Left cardiac atrium (tissue), 4 donors: ENCODE measurements at places on chromosomes 5 and 9. TPM values are rescaled to one million over a fixed set of nuclear protein-coding genes. Genes with fewer than 3 reads are reported as not detected.

DNA sequence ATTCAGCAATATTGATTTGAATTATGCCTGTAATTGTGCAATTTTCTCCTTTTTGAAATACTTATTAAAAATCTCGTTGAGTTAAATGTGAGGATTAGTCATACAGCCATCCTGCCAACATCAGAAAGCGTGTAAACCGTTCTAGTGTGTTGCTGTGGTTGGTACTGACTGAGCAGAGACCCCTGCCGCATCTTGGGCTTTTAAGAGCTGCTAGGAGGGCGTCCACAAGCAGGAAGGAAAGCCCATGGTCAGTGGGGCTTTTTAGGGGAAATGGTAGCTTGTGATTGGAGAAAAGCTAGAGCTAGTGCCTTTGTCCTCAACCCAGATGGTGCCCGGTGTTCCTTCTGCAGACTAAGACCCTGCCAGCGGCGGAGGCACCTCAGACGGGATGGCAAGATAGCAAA, 1.3 kb downstream of the SDHA start:
- DNase-seq: no peak

Gene MARVELD2
- 2.2 TPM for total RNA-seq

DNA sequence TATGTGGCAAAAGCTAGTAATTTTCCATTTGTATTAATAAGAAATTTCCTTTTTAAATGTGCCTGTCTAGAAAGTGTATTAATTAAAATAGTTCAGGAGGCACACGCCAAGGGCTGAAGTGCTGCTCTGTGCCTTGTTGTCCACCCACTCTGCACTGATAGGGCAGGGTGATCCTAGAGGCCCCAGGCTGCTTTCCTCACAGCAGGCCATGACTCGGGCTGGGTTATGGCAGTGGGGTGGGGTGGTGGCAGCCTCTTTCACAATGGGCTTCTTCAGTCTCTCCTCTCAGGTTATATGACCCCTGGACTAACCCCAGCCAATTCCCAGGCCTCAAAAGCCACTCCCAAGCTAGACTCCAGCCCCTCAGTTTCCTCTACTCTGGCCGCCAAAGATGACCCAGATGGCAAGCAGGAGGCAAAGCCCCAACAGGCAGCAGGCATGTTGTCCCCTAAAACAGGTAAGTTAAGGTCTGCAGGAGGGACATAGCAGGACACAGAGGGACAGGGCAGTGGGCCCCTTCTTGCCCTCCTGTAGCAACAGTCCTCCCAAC, 19.5 kb downstream of the CD74 start:
- no peak for DNase-seq

DNA sequence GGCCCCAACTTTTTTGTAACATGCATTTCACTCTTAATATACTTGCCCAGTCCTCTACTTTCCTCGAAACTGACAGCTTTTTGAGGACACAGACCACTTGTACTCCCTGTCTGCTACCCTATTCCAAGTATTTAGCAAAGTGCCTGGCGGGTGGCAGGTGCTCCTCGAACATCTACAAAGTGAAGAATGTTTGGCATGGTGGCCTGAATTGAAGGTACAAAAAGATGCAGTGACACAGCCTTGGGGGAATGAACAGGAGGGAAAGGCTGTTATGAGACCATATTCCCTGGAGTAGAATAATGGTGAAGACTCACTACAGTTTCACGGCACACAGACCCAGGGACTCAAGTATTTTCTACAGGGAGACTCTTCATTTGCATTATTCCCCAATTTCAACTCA, 590.9 kb downstream of the PRELID2 start:
- no peak for DNase-seq

GRCh38 chr9:130157079-130157478, 15.1 kb upstream of the NCS1 start:
- DNase-seq: no peak

GRCh38 chr5:128498844-128499455, 39.1 kb downstream of the FBN2 start:
- no peak for DNase-seq

GRCh38 chr5:173618927-173619519, 2.6 kb upstream of the BOD1 start:
- no peak for DNase-seq

- DNase-seq: no peak
These were observed 46.9 kb upstream of the FREM1 start for GRCh38 chr9:14957109-14957508.

Gene ANKRD31
- total RNA-seq: 0.08 TPM

- no peak for DNase-seq
These were observed 8.0 kb downstream of the PLIN2 start for GRCh38 chr9:19119246-19119645.

- DNase-seq: no peak
These were observed 45.7 kb downstream of the MUSK start for GRCh38 chr9:110714314-110714713.

DNA sequence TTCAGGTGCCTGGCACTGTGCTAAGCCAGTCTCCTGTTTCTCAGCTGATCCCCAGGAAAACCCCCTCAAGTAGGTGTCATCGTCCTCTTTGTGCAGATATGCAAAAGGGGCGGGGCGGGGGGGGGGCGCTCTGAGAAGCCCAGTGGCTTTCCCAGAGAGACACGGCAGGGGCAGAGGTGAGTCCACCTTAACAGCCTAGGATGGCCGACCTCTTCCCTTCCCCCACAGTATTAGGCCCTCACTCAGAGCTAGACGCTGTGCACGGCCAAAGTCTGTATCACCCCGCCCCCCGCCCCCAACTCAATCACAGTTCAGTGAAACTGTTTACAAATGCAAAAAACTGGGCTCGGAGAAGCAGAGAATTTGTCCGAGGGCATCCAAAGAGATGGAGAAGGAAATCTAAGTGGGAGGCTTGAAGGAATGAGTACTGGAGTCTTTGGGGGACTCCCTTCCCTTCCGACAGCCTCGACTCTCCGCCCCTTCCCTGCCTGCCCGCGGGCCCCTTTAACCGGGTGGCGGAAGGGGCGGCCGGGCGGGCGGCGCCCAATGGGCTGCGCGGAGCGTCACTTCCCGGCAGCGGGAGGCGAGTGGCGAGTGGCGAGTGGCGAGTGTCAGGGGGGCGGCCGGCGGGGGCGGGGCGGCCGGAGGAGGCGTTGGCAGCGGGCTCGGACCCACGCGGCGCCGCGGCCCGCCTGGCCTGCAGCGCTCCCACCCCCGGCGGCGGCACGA, at the start of gene ERGIC1:
TSS of gene ERGIC1 (plus strand) at position 566 of the 729 bp plus-strand sequence. CDS start at position 729, 163 bp downstream.
- peak; percentile 91 for DNase-seq

GRCh38 chr5:38739011-38739704, 106.7 kb upstream of the OSMR start:
- DNase-seq: no peak

Gene RNF145
- total RNA-seq: 28.3 TPM

DNA sequence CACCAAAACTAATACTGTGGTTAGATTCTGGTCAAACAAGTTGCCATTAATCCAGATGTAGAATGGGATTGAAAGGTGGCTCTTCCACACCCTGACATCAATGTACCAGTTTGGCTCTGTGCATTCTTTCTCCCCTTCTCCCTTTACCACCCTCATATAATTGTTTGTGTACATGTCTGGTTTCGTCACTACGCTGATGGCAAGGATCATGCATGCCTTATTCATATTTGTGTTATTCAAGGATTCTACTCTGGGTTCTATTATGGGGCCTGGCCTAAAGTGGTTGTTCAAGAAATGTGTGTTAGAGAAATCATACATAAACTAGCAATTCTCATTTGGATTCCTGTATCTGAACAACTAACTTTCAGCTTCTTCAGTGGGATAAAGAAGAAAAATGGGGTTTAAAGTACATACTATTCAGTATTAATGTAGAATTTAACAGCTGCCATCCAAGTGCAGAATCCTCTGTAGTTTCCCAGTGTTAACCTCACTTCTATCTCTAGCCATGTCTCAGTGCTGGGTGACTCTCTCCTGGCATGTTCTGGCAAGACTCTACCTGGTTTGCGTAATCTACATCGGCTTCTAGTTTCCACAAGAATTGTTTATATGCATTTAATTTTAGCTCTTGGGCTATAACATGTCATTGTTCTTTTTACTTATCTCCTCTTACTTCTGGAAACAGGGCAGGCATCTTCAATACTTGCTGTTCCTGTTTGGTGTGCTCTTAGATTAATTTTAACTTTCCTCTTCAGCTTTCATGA, 27.9 kb upstream of the CDKN2B start:
- no peak for DNase-seq

Gene FBXO4
- total RNA-seq: 6.0 TPM

DNA sequence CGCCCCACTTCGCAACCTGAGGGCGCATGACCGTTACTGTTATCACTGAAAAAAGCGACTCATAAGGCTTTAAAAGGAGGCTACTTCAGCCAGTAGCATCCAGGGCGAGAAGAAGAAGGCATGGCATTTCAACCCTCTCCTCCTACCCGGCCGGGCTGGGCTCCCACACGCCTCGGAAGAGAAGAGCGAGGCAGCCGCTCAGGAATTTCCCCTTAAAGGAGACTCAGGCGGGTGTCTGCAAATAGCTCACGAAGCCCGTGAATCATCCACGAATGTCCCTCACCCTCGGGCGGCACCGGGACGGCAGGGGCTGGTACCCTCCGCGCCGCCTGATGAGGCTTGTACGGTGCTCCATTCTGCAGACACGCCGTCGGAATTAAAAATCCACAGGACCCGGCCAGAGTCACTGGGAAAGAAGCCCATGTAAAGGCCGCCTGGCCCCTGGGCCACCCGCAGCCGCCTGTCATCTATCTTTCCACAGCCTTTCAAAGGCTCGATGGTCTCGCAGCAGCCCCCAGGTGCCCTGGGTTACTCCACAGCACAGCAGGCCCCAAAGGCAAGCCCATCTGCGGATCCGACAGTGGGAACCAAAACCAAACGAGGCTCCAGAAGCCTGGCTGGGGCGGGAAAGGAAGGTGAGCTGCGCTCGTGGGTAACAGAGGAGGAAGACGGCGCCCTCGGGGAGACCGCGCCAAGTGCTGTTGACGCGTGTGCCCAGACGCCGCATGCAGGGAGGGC, 11.8 kb downstream of the SLC12A7 start:
- no peak for DNase-seq

Gene ZNF354C
- 3.9 TPM for total RNA-seq

DNA sequence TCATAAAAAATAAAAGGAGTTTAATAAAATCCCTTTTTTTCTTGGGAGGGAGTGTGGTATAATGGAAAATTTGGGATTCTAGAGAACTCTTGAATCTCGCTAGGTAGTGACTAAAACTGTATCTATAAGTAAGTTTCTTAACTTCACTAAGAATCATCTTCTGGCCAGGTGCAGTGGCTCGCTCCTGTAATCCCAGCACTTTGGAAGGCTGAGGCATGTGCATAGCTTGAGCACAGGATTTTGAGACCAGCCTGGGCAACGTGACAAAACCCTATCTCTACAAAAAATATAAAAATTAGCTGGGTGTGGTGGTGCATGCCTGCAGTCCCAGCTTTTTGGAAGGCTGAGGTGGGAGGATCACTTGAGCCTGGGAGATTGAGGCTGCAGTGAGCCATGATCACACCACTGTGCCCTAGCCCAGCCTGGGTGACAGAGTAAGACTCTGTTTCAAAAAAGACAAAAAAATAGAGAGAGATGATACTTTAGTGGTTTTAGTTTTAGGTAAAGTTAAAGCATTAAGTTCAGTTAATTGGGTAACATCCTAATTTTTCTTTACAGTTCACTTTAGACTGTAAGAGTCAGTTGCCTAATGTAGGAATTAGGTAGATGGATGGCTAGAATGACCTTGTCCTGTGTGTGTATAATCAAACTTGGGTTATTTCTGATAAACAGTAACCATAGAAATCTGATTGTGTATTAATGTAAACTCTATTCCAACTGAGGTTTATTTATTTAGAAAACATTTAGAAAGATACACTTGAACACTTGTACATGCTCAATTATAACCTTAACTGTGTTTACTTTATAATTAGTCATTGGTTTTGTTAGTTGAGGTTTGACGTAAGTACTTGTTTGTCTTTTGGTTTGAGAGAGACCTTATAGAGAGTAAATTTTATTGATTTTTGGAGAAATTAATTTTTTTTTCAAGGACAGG, 17.8 kb downstream of the UNC13B start:
- DNase-seq: no peak

Gene KIF20A
- total RNA-seq: 0.13 TPM

Gene C8G
- total RNA-seq: 0.88 TPM

GRCh38 chr5:142358121-142358520, 33.3 kb upstream of the SPRY4 start:
- DNase-seq: no peak

GRCh38 chr5:38189081-38189504, 69.3 kb upstream of the EGFLAM start:
- no peak for DNase-seq

DNA sequence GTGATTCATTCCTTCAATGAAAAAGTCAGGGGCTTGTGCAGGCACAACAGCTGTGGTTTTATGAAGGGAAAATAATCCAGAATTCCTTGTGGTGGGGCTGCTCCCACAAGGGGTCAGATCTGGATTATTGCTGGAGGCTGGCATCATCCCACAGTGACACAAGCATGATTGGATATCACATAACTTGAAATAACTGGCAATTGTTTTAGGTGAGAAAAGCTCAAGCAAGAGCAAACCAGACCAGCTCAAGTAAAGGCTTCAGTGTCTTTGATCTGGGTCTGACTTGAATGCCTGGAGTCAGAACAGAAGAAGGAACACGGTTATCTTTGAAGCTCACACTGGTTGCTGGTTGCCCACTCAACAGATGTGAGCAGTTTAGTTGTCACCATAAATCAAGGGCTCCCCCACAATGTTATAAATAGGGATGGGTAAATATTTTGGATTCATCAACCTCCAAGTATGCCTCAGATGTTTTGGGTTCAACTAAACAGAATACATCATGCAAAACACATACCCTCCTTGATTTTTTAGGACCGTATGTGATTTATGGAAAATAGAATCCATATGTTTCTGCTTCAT, 3.1 kb upstream of the ZNF474 start:
- no peak for DNase-seq

DNA sequence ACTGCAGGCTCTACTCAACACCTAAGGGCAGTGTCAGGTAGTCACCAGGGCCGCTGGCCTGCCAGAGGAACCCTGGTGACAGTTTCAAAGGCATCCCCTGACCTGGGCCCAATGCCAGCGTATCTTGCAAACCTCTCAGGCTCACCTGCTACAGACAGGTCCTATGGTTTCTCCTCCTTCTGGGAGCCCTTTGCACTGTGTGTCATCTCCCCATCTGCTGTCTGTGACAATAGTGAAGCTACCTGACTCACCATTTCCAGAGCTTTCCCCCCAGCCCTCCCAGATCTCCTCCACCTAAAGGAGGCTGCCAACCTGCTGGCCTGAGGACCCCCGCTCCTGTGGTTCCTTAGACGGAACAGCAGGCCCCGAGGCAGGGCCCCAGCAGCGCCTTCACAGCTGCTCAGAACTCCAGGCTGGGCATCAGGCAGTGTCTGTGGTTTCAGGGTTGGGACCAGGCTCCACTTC, 203.1 kb downstream of the FSTL4 start:
- no peak for DNase-seq

Gene FBP2
- 0.31 TPM for total RNA-seq

GRCh38 chr5:41683181-41683580, 172.8 kb upstream of the PLCXD3 start:
- DNase-seq: no peak

DNA sequence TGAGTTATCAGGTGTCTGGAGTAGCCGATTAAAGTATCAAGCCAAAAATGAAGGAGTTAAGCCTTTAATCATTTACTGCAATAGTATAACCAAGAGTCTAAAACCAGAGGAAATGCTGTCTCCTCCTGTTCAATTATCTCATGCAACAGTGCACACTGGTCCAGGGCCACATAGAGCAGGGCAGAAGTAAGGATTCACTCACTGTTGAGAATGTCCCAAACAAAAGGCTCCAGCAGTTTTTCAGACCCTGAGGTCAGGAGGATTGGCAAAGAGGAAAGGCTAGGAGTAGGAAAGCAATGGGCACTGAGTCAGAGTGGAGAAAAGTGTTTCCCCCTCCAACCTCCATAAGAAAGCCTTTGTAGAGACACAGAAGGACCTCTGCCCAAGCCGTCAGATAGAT, 168.2 kb downstream of the RNF180 start:
- no peak for DNase-seq
